ENCODE measurements at places on chromosomes 6 and 20. TPM values are rescaled to one million over a fixed set of nuclear protein-coding genes. Genes with fewer than 3 reads are reported as not detected.

- no peak for DNase-seq
Observed at GRCh38 chr6:16700202-16700915, 60.9 kb downstream of the ATXN1 start.

DNA sequence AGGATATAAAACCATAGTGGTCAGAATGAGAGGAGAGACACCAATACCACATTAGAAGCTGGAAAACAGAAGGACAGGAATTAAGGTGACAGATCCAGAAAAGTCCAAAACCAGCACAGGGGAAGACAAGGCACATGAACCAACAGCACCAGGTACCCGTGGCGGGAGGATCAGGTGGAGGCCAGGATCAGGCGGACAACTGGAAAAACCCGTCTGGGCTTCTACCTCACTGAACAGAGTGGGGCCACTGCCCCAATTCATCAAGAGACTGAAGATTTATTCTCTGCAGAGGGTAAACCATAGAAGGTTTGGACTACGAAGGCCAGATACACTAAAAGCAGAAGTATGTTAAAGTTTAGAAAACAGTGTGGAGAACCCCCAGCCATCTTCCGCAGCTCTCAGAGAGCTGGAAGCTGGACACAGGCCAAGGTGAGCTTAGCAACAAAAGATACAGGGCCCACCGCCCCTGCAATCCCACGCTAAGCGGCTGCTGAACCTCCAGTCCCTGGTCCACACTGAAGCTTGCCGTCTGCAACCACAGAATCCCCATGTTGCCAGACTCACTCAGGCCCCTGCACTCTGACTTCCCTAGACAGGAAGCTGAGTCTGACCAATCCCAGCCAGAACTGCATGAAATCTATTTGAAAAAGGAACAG is 29.9 kb downstream of the ABHD12 start:
- no peak for DNase-seq

- no peak for DNase-seq
Observed at GRCh38 chr6:100469101-100469859, 4.6 kb upstream of the SIM1 start.

DNA sequence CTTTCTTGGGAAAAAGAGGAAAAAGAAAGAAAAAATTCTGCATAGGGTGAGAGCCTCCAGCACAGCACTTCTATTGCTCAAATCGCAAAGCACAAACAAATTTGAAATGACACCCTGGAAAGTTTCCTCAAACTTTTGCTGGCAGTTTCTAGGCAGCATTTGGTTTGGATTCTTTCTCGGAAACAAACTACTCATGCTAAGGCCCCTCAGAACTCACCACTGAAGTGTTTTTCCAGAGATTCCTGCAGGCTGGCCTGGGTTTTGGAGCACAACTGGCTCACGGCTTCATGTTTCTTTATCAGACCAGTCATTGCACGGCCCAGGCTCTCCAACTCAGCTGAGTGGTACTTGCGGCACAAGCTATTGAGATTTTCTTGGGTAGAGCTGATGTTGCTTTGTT is 237.8 kb downstream of the SYNE1 start:
- DNase-seq: no peak

DNA sequence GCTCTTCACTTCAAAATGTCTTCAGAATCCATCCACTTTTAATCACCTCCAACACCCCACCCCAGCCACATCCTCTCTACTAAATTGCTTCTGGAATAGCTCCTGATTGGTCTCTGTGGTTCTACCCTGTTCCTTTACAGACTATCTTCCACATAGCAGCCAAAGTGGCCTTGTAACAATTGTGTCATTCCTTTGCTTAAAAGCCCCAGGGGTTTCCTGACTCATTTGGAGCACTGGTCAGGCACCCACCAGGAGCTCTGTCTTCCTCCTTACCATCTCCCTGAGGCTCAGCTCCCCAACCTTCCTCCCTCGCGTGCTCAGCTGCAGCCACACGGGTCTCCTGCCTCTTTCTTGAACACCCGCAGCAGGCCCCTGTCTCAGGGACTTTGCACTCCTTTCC is 126.8 kb downstream of the HIVEP1 start:
- no peak for DNase-seq

DNA sequence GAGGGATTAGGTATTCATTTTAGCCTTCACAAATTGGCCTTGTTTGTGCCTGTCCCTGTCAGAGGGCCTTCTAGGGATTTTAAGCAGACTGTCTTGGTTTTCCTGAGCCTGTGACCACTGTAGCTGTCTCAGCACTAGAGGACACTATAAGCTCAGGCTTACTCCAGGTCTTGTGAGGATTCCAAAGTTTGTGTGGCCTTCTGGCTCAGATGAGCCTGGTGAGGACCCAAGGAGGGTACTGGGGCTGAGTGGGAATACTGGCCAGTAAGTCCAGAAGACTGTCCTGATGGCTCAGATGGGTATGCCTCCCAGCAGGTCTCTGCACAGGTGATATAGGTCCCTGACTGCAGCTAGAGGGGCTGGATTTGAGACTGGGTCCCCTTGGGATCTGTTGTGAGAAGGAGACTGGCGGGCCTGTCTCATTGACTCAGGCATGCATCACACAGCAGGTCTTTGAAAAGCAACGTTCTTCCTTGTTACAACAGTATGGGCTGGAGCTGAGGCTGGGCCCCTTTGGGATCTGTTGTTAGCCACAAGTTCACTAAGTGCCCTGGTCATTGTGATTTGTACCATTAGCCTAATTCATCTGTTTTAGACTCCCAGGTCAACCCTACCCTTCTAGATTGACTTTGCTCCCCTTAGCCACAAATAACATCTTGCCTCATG is 26.3 kb upstream of the TFB1M start:
- no peak for DNase-seq

DNA sequence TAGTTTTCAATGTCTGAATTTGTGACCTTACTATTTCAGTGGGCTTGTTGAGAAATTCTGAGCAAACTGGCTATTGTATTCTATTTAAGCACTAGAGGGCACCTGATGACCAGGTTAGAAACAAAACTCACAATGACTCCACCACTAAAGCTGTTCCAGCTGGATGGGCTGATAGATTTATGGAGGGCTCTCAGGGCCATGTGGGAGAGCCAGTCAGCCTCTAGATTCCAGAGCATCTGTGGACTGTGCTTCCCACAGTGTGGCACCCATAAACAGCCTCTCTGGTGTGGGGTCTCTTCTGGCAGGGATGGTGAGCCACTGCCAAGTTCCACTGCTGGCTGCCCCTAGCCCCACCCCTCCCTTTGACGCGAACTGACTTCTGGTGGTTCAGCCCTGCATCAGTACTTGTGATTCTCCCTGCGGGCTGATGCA is 29.2 kb downstream of the C6orf58 start:
- no peak for DNase-seq

GRCh38 chr6:44049163-44049988 is 77.9 kb downstream of the MRPL14 start:
- no peak for DNase-seq

GRCh38 chr20:41003143-41003935 is 25.3 kb upstream of the TOP1 start:
- DNase-seq: peak; percentile 65

GRCh38 chr6:146847426-146847825 is 248.7 kb downstream of the ADGB start:
- no peak for DNase-seq

DNA sequence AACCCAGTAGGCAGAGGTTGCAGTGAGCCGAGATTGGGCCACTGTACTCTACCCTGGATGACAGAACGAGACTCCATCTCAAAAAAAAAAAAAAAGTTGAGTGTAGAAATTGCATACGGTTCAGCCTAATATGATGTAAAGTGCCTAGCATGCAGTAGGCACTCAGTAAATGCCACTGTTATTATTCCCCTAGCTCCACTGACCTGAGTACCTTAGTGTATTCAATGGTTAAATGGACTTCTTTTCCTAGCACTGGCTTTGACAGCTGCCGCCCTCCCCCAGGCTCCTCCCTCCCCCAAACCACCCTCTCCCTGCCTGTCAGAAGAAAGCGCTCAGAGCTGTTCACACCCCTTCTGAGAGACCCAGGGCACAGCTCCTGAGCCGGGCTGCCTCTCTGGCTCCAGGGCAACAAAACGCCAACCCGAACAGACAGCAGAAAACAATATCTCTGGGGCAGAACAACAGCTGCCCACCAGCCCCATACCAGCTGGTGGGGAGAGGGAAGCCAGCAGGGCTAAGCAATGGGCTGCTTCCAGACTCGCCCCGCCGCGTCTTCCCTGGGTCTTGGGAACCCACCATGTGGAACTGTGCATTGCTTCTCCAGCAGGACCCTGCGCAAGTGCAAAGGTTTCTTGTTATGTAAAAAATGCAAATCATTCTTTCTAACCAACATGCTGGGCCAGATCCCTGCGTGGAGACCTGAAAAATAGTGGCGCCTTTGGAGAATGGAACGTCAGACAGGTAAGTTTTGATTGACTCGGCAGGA is 4.5 kb downstream of the CPNE5 start:
- DNase-seq: no peak

DNA sequence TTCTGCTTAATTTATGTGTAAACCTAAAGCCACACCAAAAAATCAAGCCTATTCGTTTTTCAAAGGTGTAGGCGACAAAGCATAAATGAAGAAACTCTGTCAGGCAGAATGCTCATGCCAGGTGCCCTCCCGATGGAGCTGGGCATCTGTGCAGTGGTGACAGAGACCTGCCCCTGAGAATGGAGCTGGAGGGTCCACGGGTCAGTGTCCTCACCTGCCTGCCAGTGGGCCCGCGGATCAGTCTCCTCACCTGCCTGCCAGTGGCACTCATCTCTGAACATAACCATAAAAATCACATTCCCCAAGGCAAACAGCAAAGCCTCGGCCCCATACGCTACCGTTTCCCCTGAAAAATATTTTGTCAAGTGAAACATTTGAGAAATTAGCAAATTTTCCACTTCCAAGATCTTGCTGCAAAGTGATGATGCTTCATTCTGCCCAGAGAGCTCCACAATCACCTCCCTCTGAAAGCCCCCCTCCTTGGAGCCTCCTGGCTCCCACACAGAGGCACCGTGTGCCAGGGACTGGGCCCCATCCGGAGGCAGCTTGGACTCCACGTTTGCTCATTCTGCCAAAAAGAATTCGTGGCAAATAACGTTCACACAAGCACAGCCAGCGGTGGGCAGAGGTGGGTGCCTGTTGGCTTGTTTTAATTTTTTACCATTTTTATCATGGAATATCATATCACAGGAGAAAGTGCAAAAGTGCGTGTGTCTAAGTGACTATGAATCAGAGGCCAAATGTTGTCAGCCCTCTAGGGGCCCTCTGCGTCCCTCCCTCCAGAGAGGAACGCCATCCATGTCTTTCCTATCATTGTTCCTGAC is 88.8 kb downstream of the YTHDF1 start:
- no peak for DNase-seq

DNA sequence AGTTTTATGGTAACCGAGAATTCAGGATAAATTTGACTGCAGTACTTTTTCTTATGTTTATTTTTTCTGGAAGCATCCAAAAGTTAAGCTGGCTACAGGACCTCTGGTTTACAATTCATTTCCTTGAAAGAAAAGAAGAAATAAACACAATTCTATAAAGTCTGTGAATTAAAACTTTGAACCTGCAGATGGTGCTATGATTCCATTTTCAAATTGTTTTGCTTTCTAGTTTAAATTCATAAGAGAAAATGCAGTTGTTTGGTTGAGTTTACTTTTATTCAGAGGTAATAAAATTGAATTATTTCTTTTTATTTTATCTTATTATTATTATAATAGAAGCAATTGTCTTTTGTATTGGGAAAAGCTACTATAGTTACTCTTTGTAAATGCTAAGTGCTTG is 1.8 kb upstream of the VIP start:
- DNase-seq: no peak

DNA sequence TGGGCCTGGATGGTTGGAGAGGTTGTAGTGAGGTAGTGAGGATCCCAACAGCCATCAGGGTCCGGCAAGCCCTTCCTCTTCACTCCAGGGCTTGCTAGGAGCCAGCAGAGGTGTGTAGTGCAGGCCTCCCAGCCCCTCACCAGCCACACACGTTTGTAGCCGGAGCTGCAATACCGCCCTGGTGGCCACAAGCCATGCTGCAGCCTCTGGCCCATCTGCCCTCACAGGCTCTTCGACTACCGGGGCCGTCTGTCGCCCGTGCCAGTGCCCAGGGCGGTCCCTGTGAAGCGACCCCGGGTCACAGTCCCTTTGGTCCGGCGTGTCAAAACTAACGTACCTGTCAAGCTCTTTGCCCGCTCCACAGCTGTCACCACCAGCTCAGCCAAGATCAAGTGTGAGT is 36.4 kb downstream of the EIF2S2 start:
- no peak for DNase-seq

- DNase-seq: no peak
Observed at GRCh38 chr20:54485631-54486030, 10.2 kb downstream of the DOK5 start.

DNA sequence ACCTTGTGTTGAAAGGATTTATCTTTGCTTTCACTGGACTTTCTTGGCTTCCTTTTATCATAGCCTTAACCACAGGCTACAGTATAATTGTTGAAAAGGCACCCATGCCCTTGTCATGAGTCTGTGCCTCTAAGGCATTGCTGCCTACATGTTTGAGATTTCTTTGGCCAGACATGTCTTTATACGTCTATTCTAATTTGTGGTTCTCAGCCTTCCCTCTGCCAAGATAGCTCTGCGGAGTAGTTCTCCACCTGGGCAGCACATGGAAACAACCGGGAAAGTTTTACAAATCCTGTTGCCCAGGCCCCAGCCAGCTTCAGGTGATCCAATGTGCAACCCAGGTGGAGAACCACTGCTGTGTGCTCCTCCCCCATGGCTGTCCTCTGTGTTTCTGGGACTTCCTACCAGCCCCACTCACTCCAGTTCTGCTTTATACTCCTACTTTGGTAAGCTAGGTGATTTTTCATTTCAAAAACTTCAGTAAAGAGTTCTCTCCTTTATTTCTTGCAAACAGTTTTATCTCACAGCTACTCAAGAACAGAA is 159.6 kb upstream of the MYLIP start:
- no peak for DNase-seq

GRCh38 chr6:14271789-14272736 is 154.5 kb downstream of the CD83 start:
- DNase-seq: no peak

DNA sequence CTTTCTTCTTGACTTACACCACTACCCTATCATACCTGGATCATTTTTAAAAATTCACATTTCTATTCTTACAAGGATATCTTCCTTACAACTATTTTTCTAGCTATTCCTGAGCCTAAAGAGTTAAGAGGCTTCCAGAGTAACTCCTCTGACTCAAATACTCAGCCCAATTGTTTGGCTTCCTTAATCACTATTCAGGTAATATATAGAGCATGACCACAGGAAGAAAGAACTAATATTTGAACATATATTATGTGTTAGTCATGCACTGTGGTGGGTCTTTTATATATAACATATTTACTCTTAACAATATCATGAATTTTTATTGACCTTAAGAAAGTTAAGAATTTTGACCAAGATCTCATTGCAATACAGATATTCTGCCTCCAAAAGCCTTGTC is 42.0 kb upstream of the ID4 start:
- no peak for DNase-seq

BCAS1 gene
- total RNA-seq: not detected

NFATC2 gene
- 51.4 TPM for total RNA-seq

MOXD1 gene
- total RNA-seq: not detected

HEY2 gene
- total RNA-seq: 0.10 TPM

PRSS16 gene
- 0.15 TPM for total RNA-seq

TMX4 gene
- total RNA-seq: 18.1 TPM

Data from activated T-cell treated with anti-CD3 and anti-CD28 coated beads, Interleukin-2, amount 50 U/mL, for 4 hours (primary cell).